ENCODE measurements at places on chromosomes 13 and 19.

- no peak for DNase-seq
Measured at GRCh38 chr13:31923134-31923763, 108.3 kb upstream of the FRY start.

- no peak for DNase-seq
Measured at GRCh38 chr19:2049741-2050348, 1.2 kb downstream of the MKNK2 start.

DNA sequence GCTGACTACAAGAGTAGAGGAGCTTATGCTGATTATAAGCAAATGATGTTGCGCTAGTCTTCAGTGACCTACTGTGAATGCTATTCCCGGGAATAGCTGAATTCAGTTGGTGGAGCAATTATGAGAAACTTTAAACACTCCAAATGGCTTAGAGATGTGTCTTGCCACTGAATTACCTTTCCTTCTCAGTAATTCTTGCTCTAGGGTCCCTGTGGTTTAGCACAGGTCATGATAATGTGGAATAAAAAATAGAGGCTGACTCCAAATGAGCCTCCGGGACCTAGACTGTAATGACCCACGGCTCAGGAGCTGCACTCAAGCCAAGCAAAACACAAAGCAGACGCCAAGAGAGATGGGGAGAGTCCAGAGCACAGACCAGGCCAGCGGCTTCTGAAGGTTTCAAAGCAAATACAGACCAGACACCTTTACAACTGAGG, 124.7 kb downstream of the RGCC start:
- DNase-seq: no peak

DNA sequence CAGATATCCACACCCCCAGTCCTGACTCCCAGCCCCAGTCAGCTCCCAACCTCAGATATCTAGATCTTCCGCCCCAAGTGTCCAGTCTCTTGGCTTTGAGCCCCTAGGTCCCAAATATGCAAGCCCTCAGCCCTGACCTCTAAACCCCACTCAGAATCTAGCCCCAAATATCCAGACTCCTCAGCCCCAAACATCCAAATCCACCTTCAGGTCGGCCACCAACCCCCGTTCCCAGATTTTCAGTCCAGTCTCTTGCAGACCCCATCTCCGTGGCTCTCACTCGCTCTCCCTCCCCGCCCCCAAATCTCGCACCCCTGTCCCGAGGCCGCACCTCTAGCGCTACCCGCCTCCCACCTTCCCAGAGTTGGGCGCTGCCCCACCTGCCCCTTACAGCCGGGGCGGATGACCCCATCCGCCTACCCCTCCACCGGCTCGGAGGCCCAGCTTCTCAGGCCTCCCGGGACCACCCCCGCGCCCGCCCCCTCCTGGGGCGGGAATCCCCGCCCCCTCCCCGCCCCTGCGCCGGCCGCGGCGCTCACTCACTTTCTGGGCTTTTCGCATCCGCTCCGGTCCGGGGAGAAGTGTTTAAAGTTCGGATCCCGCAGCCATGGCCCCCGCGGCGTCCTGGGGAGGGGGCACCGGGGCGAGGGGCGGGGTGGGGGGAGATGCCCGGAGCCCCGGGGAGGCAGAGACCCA, 604 bp downstream of the ERFL start:
- DNase-seq: no peak

GRCh38 chr19:21328406-21328805, 804 bp downstream of the ZNF708 start:
- DNase-seq: no peak
